HEK293T (cell line): ENCODE measurements at places on chromosomes 7 and 10.
A peak's percentile ranks its signal among the peaks of the same experiment; 100 is the strongest.

GRCh38 chr10:36943544-36943943, 181.9 kb upstream of the ANKRD30A start:
- DNase-seq: no peak

DNA sequence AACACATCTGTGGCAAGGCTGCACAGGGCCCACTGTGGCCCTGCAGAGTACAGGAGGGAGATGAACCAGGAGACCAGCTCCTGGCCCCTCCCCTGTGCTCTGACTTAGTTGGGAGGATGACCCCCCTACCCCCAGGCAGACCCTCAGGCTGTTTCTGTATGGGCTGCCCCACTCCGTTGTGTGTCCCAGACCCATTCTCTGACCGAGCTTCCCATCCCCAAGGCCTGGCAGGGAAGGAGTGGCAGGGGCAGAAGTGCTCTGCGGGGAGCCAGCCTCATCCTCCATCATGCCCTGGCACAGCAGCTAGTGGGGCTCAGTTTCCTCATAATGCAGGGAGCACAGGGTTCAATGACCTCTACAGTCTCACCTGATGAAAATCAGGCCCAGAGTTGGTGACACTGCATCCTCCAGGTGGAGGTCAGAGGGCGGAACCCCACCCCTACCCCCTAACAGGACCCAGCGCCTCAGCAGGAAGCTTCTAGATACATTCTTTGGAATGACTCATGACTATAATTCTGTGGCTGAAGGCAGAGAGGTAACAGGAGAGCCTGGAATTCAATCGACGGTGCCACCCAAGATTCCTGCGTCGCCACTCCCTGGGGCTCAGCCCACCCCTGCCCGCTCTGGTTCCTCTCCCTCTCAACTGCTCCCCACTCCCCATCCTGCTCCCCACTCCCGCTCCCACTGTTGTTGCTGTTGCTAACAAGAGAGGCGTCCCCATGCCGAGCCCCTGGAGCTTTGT, 18.2 kb downstream of the PODXL start:
- DNase-seq: no peak

DNA sequence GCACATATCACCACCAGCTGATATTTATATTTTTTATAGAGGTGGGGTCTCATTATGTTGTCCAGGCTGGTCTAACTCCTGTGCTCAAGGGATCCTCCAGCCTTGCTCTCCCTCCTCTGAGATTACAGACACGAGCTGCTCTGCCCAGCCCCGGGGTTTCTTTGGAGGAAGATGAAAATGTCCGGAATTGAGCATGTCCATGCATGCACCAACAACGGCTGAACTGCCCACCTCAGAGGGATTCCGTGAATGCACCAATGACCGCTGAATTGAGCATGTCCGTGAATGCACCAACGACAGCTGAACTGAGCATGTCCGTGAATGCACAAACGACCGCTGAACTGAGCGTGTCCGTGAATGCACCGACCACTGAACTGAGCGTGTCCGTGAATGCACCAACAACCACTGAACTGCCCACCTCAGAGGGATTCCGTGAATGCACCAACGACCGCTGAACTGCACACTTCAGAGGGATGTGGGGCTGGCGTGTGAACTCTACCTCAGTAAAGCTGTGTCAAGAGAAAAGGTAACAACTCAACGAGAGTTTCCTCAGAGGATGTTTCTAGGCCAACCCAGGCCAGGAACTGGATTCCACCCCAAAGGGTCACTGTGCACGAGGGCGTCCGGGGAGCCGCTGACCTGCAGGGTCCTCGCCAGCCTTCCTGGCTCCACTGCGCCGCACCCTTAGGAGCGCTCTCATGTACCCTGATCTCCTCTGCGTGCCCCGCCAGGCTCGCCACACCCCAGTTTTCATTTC, 34.9 kb upstream of the INPP5A start:
- no peak for DNase-seq

DNA sequence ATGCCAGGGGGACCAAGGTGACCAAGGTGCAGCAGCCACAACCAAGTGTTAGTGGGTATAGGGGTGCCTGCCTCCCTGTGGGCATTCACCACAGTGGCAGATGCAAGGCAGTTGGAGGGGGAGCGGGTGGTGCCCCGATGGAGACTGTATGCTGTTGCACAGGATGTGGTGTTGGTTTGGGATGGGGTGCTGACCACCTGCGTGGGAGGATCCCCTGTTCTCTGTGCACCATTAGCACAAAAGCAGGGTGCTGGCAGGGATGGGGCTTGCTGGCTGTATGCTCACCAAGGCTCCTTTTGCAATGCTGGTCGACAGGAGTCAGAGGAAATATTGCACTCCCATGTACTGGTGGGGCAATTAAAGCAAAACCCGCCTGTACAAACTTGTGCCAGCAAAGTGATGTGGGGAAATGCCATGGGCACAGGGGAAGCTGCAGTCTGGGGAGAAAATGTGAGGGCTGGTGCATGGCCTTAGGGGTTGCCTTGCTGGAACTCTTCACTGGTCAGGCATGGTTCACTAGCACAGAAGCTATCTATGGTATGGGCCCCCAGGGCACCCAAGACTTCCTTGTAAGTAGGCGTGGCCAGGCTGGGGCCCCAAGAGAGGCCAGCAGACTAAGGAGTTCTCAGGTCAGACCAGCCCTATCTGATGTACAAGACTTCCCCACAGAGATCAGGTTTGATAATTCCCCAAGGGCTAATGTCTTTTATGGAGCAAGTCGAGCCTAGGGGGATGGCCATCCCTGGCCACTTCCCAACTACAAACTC, 51.9 kb upstream of the GNAT3 start:
- DNase-seq: no peak

DNA sequence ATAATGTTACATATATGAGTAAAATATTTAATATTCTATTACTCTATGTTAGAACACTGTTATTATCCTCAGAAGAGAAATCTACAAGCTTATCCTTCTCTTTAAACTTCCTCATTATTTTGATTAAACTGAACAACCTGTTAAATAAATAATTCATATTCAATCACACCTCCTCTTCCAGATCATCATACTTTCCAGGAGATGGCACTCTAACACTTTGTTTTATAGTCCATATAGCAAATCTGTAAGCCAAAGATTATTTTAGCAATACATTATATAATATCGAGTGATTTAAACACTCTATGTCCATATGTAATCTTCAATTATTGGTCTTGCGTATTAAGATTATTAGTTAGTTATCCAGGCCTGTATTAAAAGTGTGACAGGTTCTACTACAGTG, 694.1 kb downstream of the ANKRD7 start:
- no peak for DNase-seq

GRCh38 chr7:131501422-131501821, 55.0 kb downstream of the PODXL start:
- no peak for DNase-seq

- DNase-seq: peak; percentile 25
Measured at GRCh38 chr7:64183126-64183742, 23.8 kb upstream of the ZNF735 start.

DNA sequence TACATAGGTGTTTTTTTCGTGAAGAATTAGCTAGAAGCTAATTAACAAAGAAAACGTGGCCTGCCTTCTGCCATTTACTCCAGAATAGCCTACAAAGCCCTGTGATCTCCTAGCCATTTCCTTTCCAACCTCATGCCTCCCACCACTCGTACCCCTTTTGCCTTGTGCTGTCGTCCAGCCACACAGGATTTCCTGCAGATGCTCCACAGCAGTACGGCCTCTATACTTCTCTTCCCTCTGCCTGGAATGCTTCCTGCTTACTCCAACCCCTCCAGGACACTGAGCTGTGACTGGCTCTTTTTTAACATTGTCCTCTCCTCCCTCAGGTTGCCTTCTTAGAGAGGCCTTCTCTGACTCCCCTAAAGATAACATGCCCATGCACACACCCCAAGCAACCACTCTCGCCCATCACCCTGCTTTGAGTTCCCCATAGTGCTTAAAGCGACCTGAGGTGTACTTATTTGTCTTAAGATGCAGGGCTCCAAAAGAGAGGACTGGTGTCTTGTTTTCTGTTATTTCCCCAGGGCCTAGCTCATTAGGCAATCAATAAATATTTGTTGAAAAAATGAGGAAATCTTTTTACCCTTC, 32.7 kb downstream of the STK17A start:
- no peak for DNase-seq

DNA sequence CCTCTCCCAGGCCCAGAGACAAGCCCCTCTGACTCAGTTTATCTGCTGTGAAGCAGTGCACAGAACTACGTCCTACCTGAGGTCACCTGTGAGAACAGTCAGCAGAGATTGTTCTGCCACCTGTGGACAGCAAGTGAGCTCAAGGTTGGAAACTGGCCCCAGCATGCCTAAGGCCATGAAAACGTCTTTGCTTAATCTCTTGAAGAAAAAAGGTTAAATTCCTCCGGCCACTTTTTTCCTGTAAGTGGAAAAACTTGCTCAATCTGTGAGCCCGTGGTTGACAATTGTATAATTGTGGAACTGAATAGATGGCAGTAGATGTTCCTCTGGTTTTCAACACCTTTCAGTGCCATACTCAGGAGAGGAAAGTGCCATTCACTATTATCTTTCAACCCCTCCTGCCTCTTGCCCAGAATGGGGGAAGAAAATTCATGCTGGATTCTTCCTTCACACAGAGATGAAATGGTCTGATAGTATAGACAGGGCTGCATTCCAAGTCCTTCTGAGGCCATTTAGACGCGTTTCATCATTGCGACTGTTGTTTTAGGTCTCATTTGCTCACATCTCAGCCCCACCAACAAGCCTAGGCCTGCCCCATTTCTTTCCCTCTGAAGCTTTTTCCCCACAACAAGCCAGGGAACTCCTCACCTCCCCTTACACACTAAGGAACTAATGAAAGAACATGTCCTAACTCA, 292.9 kb downstream of the FZD1 start:
- DNase-seq: no peak

DNA sequence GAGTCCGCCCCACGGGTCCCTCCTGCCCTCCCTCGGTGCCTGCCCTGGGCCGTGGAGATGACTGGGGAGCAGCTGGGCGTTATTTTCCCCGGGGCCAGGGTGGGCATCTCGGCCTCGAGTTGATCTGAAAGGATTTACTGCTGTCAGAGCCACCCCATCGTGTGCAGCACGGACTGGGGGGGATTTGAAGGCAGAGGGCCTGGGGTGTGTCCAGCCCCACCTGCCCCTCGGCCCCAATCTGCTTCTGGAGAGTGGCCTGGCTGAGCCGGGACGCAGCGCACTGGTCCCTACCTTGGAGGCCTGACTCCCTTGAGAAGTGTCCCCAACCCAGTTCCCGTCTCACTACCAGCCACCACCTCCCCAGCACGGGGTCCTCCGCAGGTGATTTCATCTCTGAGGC, 24.2 kb upstream of the PFKFB3 start:
- no peak for DNase-seq

DNA sequence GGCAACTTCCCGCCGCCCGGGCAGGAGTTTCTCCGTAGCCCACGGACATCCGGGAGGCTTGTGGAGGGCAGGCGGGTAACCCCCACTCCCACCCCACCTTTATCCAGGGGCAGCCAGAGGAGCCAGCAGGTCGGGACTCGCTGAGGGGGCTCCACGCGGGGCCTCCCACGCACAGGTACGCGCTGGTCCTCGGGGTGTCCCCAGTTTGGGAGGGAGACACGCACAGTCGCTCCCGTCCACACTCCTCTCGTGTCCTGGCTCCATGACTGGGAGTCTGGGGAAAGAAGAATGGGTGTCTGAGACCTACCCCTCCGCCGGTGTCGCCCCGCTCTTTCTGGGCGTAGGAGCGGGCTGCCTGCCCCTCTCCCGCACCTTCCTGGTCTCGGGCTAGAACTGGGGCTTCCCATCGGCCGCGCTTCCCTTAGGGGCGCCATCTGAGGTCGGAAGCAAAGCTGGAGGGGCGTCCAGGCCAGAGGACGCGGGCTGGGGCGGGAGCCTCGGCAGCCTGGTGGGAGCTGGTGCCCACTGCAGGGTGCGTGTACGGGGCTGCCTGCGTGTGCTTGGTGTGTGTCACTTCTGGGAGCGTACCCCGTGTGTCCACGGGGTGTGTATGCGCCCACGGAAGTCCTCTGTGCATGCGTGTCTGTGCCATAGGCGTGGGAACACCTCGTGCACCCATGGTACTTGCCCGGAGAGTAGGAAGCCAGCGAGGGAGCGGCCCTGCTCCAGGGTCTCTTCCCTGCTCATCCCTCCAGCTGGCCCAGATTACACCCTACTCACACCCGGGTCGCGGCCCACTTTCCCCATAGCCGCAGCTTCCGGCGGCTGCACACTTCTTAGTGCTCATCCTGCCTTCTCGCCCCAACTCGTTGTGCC, 73.0 kb upstream of the LEP start:
- no peak for DNase-seq

DNA sequence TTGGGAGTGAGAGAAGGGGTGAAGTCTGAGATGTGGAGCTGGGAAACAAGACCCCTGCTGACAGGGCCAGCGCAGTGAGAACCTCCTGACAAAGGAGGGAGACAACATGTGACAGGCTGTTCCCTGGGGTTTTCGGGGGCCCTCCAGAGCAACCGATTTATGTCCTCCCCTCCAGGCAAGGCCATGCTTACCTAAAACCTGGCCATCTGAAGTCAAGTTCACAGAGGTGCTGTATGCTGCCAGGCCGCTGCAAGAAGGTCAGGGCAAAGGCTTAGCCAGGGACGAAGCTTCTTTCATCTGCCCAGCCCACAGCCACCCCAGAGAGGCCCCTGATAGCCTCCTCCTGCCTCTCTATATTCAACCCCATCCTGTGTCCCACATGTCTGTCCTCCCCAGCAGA, 20.6 kb downstream of the NPC1L1 start:
- no peak for DNase-seq

DNA sequence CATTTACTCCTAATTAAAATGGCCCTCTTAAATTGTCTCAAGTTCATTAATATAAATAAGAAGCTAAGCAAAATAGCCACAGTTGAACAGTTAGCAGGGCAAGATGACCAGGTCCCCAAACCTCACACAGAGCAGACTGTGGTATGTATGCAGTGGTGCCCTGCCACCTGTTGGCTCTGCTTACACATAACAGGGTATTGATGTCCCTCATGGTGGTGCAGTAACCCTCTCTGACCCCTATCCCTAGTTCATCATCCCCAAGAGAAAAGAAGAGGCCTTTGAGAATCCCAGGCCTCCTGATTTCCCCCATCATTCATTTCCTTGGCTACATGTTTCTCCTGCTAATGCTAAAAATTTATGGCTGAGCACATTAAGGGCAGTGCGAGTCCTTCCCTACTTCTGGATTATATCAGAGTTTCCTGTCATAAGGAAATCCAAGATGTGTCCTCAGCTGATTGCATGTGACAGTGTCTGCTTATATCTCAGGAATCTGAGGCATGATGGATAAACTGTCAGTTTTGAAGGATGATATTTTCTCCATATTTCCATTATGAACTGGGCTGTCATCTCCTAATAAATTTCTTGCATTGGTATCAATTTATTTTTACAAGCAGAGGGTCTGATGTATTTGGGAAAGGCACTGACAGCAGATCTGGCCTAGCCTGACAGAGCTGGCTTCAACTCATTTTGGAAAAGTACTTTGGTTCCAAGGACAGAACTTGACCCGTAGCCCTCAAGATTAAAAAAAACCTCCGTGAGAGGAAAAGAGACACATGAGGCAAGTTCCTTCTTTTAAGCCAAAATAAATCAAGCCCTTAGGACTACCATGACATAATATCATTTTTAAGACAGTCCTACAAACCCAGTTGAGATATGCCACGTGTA, 880.6 kb downstream of the LRMDA start:
- DNase-seq: peak; percentile 69

DNA sequence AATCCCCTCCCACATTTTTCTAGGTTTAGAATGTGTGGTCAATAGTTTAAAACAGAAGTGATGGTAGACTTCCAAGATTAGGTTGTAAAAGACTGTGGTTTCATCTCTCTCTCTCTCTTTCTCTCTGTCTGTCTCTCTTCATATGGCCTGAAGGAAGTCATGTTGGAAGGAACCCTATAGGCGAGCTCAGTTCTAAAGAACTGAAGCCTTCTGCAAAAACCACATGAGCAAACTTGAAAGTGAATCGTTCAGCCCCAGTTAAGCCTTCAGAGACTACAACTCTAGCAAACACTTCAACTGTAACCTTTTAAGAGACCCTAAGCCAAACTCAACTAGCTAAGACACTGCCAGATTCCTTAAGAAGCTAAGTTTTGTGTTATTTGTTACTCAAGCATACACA, 707.5 kb upstream of the LRRTM3 start:
- DNase-seq: no peak
